ENCODE measurements at places on chromosomes 7 and 10. TPM values are rescaled to one million over a fixed set of nuclear protein-coding genes. Genes with fewer than 3 reads are reported as not detected.

Gene TRIL
- 0.55 TPM for polyA plus RNA-seq

Gene ASB15
- not detected for polyA plus RNA-seq

Gene DPYSL4
- 0.52 TPM for polyA plus RNA-seq

Gene PKD1L1
- 0.08 TPM for polyA plus RNA-seq

Gene GRM8
- 0.19 TPM for polyA plus RNA-seq

Gene LRRC61
- 8.3 TPM for polyA plus RNA-seq

Gene NAT16
- not detected for polyA plus RNA-seq

Gene MRPL43
- 60.6 TPM for polyA plus RNA-seq

Gene FASTK
- 144 TPM for polyA plus RNA-seq

Gene FAM25G
- 6.3 TPM for polyA plus RNA-seq

Gene RNF148
- not detected for polyA plus RNA-seq

Gene SPDYE16
- 0.05 TPM for polyA plus RNA-seq

Gene ZFAND2A
- 24.8 TPM for polyA plus RNA-seq

Gene CTAGE6
- polyA plus RNA-seq, result 0.09 TPM

Gene TDRD1
- polyA plus RNA-seq, result 0.04 TPM

Gene HOXA4
- polyA plus RNA-seq, result 8.6 TPM

Gene GJD4
- not detected for polyA plus RNA-seq

Gene AQP1
- polyA plus RNA-seq, result 49.8 TPM

Gene ACHE
- polyA plus RNA-seq, result 0.52 TPM

Gene VOPP1
- 7.5 TPM for polyA plus RNA-seq

Gene CDNF
- 0.81 TPM for polyA plus RNA-seq

Gene RARRES2
- polyA plus RNA-seq, result 22.6 TPM

Gene TSPAN13
- polyA plus RNA-seq, result 10.8 TPM

Gene FKBP9
- polyA plus RNA-seq, result 15.8 TPM

Gene PNLIPRP2
- polyA plus RNA-seq, result 0.05 TPM

Gene GRID1
- polyA plus RNA-seq, result 0.04 TPM
